NCI-H524 treated with DMSO at 0.1 percent for 48 hours (cell line): ENCODE measurements at places on chromosomes 7 and 10.

DNA sequence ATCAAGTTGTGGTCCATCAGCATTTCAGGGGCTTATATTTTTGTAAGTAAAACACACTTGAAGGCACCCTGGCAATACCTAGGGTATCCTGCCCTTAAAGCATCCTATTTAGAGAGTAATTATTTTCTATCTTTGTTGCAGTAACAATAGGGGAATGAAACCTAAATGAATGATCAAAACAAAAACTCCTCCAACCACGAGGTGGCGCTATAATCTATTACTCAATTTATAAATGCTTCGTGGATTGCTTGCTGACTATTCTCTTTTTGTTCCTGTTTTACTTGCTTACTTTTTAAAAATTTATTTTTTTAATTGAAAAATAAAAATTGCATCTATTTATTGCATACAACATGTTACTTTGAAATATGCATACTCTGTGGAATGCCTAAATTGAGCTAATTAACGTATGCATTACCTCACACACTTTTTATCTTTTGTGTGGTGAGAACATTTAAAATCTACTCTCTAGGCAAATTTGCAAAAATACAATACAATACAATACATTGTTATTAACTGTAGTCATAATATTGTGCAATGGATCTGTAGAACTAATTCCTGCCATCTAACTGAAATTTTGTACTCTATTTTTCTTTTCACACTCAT lies 147.7 kb upstream of the BMPER start:
- DNase-seq: no peak

DNA sequence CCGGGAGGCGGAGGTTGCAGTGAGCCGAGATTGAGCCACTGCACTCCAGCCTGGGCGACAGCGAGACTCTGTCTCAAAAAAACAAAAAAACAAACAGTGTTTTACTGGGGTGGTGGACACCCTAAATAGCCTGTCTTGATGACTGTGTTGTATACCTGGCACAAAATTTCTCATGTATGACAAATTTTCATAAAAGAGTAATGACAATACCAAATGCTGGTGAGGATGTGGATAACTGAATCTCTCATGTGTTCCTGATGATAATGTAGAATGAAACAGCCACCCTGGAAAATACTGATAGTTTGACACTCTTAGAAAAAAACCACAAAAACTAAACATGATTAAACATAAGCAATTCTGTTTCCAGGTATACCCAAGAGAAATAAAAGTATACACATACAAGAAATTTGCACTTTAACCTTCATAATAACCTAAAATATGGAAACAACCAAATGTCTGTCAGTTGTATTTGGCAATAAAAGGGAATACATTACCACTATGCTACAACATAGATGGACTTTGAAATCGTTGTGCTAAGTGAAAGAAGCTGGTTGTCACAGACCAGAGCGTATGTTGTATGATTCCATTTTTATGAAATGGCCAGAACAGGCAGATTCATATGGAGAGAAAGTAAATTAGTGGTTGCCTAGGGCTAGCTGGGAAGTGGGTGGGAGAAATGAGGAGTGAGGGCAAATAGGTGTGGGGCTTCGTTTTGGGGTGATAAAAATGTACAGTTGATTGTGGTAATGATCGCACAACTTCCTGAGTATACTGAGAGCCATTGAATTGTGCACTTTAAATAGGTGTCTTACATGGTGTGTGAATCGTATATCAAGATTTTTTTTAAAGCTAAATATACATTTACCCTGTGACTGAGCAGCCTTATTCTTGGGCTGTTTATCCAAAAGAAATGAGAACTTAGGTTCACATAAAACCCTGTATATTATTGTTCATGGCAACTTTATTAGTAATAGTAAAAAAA lies 12.5 kb downstream of the WDR37 start:
- no peak for DNase-seq

GRCh38 chr10:43939939-43940820 lies 291.5 kb upstream of the ZNF32 start:
- peak; percentile 76 for DNase-seq

DNA sequence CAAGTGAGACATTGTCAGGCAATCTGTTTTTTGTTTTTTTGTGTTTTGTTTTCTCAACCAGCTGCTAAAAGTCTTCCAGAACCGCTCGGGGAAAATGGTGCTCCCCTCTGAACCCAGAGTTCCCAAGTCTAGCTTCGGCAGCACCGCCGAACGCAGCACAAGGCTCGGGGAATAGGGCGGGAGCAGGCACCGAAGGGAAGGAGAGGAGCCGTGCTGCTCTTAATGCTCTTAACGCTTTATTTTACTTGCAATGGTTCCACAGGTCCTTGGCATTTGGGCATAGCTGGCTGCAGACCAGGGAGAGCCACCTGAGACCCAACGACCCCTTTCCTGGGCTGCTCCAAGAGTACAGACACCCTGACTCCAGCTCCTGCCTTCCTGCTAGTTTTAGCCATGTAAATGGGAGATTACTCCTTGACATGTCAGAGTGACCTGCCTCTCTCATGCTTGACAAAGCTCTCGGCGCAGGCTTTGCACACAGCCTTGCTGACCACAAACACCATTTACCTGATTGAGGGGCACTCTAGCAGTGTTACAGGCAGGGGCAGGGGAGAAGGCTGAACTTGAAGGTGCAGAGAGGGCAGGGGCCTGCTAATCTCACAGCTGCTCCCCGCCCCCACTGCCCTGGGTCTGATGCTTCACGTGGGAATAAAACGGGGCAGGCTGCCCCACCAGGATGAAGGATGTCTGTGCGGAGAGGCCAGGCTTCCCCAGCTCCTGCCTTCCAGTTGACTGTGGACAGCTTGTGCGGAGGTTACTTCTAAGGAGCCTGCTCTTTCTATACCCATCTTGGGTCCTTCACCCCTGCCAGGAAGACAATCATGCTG lies 58.6 kb upstream of the EFCAB10 start:
- DNase-seq: no peak

DNA sequence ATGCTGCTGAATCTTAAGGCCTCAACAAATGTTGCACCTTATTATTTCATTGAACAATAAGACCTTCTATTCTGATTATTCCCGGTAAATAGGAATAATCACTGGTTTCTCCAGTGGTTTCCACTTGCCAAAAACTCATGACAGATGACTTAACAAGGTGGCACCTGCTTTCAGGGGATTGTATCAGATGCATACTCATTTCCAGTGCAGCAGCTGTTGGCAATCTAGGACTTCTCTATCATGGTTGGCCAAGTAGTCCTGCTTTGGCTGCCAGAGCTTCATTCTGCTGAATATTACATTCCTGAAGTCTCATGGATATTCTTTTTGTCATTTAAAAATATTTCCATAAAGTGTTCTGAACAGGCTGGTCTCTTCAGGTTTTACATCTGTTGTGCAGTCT lies 193.3 kb downstream of the ADK start:
- no peak for DNase-seq

GRCh38 chr10:92413519-92413918 lies 122.6 kb downstream of the MARCHF5 start:
- DNase-seq: no peak

DNA sequence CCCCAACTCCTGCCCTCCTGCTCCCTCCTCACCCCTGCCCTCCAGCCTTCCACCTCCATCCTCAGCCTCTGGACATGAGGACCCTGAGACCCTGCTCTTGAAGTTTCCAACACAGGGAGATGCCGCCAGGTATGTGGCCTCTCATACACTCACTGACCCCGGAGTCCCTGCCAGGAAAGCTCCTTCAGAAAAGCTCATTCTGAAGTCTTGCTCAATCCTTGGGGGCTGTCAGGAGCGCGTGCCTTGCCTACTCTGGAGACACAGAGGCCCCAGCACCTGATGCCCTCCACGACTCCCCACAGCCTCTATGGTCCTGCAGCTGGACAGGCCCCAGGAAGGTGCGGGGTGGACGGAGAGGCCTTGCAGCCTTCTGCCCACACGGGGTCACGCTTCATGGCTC lies 11.0 kb downstream of the NUDT1 start:
- DNase-seq: no peak

GRCh38 chr10:133567609-133568286 lies 2.4 kb upstream of the SYCE1 start:
- no peak for DNase-seq
